ENCODE measurements at places on chromosomes 5 and 9. TPM values are rescaled to one million over a fixed set of nuclear protein-coding genes. Genes with fewer than 3 reads are reported as not detected.

Gene IER5L
- total RNA-seq = 6.1 TPM

Gene FAM219A
- total RNA-seq = 6.3 TPM

Gene HSPB3
- total RNA-seq = 2.4 TPM

Gene BTNL8
- total RNA-seq = not detected

Gene PDLIM4
- total RNA-seq = 69.8 TPM

Gene PRRX2
- total RNA-seq = 2.6 TPM

Gene TCOF1
- 41.4 TPM for total RNA-seq

Gene PCDHGC4
- total RNA-seq = 2.3 TPM

Gene PDE6A
- 3.8 TPM for total RNA-seq

Gene ZDHHC21
- total RNA-seq = 20.8 TPM

GRCh38 chr5:76165711-76166374 lies 82.7 kb downstream of the SV2C start:
- no peak for DNase-seq

- no peak for DNase-seq
Observed at GRCh38 chr5:126871441-126871840, 94.5 kb downstream of the LMNB1 start.

DNA sequence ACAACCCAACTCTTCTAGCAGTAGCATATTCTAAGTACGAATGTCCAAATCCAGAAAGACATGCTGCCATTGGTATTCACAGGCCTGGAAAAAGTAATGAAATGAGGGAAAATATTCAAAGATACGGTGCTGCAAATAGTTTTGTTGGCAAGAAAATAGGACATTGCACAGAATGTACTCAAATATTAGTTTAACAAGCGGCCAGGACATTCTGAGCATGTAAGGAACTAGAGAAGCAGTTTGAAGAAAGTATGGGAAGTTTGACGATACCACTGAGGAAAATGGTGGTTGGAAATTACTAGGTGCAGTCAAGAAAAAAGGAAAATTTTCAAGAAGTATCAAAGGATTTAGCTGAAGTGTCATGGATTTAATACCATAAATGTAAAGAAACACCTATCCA lies 468.0 kb upstream of the GRIN3A start:
- DNase-seq = no peak

DNA sequence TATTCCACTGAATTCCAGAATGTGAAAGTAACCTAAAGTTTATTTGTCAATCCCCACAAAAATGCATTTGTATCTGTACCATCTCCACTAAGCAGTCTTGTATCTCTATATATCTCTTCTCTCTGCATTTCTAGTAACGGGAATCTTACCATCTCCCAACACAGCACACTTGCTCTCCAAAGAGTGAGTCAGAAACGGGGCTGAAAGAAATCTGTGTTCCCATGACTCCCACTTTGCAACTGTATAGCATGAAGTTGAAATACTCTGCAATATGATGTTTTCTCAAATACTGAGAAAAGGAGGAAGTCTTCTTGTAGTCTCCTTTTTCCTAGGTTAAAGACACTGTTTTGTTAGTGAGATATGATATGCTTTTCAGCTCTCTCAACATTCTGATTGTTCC lies 848.8 kb upstream of the ACO1 start:
- no peak for DNase-seq

DNA sequence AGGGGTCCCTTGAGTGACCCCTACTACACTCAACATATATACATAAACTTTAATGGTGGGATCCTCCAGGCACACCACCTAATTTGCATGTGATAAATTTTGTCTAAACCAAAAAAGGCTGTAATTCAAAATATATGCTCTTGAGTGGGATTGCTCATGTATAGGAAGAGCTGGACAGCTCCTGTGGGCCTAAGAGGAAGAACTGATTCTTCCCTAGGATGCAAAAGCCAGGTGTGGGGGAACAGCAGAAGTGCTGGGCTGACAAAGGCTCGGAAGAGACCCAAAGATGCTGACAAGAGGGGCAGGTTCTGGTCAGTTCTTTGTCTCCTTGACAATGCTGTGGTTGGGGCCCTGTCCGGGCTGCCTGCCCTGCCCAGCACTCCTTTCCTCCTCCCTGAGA lies 43.9 kb downstream of the PCDH1 start:
- DNase-seq = no peak

- no peak for DNase-seq
Observed at GRCh38 chr5:108174286-108174685, 207.6 kb downstream of the FBXL17 start.

DNA sequence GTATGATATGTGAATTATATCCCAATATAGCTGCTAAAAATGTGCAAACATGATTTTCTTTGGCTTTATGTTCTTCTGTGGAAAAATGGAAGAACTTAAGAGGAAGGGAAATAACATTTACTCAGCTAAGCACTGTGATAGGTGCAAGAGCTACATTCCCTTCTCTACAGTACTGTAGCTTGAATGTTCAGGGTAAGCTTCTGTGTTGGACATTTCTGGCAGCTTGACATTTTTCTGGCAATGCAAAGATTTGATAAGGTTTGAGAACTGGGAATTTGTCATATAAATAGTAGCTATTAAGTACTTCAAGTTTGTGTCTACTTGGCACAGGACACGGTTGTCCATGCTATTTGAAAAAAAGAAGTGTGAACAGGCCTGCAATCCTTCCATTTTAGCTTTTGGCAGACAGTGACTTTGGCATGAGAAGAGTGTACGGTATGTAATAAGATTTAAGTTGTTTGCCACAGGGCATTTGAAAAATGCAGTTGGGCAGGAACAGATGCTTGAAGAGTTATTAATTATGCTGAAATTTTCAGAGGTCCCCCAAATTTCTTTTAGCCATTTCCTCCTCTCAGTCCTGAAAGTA lies 77.6 kb downstream of the KIF4B start:
- no peak for DNase-seq

DNA sequence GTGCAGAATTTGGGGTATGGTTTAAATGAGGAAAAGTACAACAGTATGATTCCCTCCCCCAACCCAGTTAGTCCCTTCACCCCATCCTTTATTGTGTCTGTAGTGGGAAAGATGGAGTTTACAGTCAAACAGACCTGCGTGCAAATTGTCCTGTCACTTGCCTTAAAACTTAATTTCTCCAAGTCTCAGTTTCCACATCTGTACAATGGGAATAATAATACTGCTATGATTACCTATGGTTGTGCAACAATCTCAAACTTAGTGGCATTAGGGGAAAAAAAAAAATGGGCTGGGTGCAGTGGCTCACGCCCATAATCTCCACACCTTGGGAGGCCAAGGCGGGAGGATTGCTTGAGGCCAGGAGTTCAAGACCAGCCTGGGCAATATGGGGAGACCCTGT lies 35.8 kb upstream of the CTNNA1 start:
- no peak for DNase-seq

DNA sequence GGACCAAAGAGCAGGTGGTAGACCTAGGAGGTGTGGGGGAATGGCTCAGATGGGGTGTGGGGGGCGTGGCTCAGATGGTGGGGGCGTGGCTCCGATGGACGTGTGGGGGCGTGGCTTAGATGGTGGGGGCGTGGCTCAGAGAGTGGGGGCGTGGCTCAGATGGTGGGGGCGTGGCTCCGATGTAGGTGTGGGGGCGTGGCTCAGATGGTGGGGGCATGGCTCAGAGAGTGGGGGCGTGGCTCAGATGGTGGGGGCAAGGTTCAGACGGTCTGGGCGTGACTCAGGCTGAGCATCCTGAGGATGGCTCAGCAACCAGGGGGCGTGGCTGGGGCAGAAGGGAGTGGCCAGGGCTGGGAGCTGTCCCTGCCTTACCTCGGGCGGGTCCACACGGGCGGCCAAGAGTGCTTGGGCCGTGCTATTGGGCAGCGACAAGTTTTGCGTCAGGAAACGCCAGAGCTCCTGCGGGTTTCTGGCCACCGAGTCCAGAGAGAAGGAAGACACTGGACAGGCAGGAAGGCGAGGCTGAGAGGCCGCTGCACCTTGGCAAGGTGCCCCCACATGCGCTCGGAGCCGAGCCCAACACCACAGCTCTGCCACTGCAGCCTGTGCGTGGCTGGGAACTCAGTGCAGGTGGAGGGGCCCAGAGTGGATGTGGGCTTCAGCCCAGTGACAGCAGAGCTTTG lies 5.9 kb downstream of the ABCA2 start:
- no peak for DNase-seq

- DNase-seq = no peak
Observed at GRCh38 chr9:2173861-2174260, 158.7 kb downstream of the SMARCA2 start.

- DNase-seq = no peak
Observed at GRCh38 chr9:121735065-121735792, 83.8 kb downstream of the DAB2IP start.

GRCh38 chr9:7500521-7500920 lies 299.1 kb downstream of the DMAC1 start:
- DNase-seq = no peak

DNA sequence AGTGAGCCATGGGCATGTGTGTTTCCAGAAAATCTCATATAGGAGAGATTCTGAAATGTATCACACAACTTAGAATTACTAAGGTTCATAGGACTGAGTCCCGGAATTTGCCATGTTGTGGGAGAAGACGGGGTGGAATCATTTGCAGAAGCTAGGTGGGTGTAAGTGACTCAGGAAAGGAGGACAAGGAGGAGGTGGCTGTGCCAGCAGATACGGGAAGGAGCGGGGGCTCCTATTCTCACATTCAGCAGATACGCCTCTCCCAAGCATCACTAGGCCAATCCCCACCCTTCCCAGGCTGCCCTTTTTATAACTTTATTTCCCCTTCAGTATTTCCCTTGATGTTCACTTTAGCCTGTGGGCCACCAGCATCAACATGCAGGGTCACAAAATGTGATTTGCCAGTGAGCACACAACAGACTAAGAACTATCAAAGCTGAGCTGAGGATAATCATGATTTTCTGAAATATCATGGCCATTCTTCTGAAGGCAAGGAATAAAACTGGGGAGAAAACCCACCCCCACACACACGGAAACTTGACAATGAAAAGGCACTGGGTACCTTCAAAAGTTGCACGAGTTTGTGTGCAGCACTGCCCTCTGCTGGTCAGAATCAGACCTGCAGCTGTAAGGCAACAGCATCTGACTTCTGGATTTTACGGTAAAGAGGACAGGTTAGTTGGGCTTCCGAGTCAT lies 133.2 kb downstream of the MTX3 start:
- DNase-seq = no peak

GRCh38 chr9:89495824-89496560 lies 1.9 kb downstream of the SEMA4D start:
- no peak for DNase-seq

- no peak for DNase-seq
Observed at GRCh38 chr5:138974227-138975063, 99.3 kb upstream of the LRRTM2 start.

DNA sequence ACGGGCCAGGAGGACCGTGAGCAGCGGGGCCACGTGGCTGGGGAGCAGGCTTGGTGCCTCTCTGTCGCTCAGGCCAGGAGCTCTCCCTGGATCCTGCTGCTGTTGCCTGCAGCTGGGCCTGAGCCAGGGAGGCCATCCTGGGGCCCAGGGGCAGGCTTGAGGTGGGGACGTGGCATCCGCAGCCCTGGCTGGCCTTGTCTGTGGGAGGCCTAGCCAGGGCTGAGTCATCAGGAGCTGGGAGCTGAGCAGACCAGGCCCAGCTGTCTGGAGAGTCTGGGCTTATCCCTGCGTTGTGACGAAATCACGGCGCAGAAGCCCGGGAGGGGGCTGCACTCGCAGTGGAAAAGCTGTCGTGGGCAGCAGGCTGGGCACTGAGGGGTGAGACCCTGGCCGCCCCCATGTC lies 138.8 kb upstream of the COL5A1 start:
- DNase-seq = no peak

GRCh38 chr9:11805969-11806368 lies 887.2 kb upstream of the TYRP1 start:
- DNase-seq = no peak

GRCh38 chr9:116924462-116925110 lies 237.5 kb downstream of the TRIM32 start:
- no peak for DNase-seq

GRCh38 chr9:77649109-77649812 lies 1.1 kb upstream of the GNA14 start:
- DNase-seq = no peak

GRCh38 chr5:69265931-69266330 lies 31.2 kb downstream of the CDK7 start:
- no peak for DNase-seq

- no peak for DNase-seq
Observed at GRCh38 chr5:54644226-54644625, 126.7 kb downstream of the SNX18 start.
